ENCODE measurements at places on chromosomes 13 and 19. TPM values are rescaled to one million over a fixed set of nuclear protein-coding genes. Genes with fewer than 3 reads are reported as not detected.

LGALS14 gene
- total RNA-seq: not detected

KANK3 gene
- 8.7 TPM for total RNA-seq

ZNF888 gene
- total RNA-seq: 6.5 TPM

B9D2 gene
- total RNA-seq: 14.3 TPM

PEAK3 gene
- total RNA-seq: 0.36 TPM

UNC13A gene
- 0.05 TPM for total RNA-seq

ZNF626 gene
- 11.0 TPM for total RNA-seq

IQCN gene
- total RNA-seq: 5.2 TPM

ITGBL1 gene
- total RNA-seq: not detected

URAD gene
- total RNA-seq: not detected

MAB21L1 gene
- not detected for total RNA-seq

GDF15 gene
- not detected for total RNA-seq

C19orf73 gene
- total RNA-seq: 2.5 TPM

ZNF808 gene
- 41.1 TPM for total RNA-seq

ZNF599 gene
- total RNA-seq: 6.9 TPM

C13orf42 gene
- not detected for total RNA-seq

ILF3 gene
- 326 TPM for total RNA-seq

SPRED3 gene
- total RNA-seq: 2.6 TPM

ONECUT3 gene
- total RNA-seq: not detected

AMER2 gene
- total RNA-seq: not detected

LILRA5 gene
- not detected for total RNA-seq

FBXO17 gene
- not detected for total RNA-seq

TUBA3C gene
- total RNA-seq: not detected

SLC7A9 gene
- total RNA-seq: 0.17 TPM

MIPEP gene
- total RNA-seq: 9.9 TPM

ACER1 gene
- 0.40 TPM for total RNA-seq

REEP6 gene
- 1.6 TPM for total RNA-seq

LHB gene
- total RNA-seq: not detected

ETV2 gene
- total RNA-seq: 1.0 TPM

PRTN3 gene
- total RNA-seq: not detected

LAIR1 gene
- 99.2 TPM for total RNA-seq

CBARP gene
- 0.08 TPM for total RNA-seq

FCGBP gene
- 4.8 TPM for total RNA-seq

PIAS4 gene
- total RNA-seq: 28.1 TPM

PRODH2 gene
- not detected for total RNA-seq

ZNF724 gene
- 11.4 TPM for total RNA-seq

F2RL3 gene
- 0.23 TPM for total RNA-seq

NFILZ gene
- total RNA-seq: not detected
